Dorsolateral prefrontal cortex (tissue), 122 donors: ENCODE measurements at places on chromosomes 7 and 10.
A peak's percentile ranks its signal among the peaks of the same experiment; 100 is the strongest.

GRCh38 chr7:16759840-16760239, 6.3 kb downstream of the TSPAN13 start:
- DNase-seq, result no peak

GRCh38 chr7:80764132-80764531, 125.7 kb downstream of the CD36 start:
- DNase-seq, result no peak

- DNase-seq, result peak; percentile 33
Observed at GRCh38 chr10:43202224-43202656, 64.0 kb downstream of the CSGALNACT2 start.

DNA sequence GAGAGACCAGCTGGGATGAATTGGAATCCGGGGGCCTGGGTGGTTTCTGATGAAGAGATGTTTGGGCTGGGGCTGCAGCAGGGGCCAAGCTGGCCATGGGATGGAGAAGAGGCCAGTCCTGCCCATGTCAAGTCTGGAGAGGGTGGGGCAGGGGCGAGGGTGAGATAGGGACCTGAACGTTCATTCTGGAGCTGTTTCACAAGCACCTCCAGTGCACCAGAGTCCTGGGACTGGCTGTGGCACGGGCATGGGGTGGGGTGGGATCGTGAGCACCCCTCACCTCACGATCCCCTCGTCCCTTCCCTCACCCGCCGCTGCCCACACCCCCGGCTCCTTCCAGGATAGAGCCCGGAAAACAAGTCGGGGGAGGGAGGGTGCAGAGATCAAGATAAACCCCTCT, 25.8 kb upstream of the PSMG3 start:
- DNase-seq, result no peak

DNA sequence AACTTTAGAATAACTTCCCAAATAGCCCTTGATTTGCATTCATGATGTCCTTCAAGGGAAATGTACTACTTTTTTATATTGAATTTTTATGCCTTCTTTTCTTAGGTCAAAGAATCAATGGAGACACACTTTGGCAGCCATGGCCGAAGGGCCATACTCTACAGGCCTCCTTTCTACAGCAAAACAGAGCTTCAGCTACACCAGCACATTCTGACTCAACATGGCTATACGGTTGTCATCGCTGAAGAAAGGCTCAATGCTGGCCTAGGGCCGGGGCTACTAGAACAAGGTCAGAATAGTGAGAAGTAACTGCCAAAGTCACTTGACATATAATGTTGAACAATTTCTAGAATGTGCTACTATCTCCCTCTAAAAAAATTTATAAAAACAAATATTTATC, 27.0 kb downstream of the CPED1 start:
- DNase-seq, result no peak

GRCh38 chr10:129328546-129328945, 138.5 kb upstream of the MGMT start:
- DNase-seq, result no peak

DNA sequence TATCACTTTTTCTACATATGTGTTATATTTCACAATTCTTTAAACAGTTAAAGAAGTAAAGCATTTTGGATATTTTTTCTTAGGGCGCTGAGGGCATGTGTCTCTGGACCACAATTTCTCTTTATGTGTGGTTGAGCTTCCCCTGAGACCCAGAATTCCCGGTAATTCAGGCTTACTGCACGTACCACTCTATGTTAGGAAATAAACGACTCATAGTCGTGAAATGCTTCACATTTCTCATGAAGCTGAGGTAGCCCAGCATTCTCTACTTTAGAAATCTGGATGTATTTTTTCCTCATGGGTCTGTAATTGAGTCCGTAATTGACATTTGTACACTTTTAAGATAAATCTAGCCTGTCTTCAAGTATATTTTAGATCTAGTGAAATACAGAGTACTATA, 170.6 kb downstream of the FZD1 start:
- DNase-seq, result no peak

GRCh38 chr10:22714479-22715289, at the start of gene PIP4K2A:
TSS of gene PIP4K2A (minus strand) at chr10:22714578. CDS start at chr10:22714326, 252 bp downstream.
- DNase-seq, result peak; percentile 80

DNA sequence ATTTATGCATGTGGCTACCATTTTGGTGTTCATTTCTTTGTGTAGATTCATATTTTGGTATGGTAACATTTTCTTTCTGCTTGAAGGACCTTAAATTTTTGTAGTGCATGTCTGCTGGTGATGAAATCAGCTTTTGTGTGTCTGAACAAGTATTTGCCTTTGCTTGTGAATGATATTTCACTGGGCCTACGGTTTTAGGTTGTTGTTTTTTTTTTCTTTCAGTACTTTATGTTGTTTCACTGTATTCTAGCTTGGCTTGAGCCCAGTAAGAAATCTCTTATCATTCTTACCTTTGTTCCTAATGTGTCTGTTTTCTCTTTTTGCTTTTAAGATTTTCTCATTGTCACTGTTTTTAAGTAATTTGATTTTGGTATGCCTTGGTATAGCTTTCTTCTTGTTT, 31.9 kb downstream of the SAMD8 start:
- no peak for DNase-seq

DNA sequence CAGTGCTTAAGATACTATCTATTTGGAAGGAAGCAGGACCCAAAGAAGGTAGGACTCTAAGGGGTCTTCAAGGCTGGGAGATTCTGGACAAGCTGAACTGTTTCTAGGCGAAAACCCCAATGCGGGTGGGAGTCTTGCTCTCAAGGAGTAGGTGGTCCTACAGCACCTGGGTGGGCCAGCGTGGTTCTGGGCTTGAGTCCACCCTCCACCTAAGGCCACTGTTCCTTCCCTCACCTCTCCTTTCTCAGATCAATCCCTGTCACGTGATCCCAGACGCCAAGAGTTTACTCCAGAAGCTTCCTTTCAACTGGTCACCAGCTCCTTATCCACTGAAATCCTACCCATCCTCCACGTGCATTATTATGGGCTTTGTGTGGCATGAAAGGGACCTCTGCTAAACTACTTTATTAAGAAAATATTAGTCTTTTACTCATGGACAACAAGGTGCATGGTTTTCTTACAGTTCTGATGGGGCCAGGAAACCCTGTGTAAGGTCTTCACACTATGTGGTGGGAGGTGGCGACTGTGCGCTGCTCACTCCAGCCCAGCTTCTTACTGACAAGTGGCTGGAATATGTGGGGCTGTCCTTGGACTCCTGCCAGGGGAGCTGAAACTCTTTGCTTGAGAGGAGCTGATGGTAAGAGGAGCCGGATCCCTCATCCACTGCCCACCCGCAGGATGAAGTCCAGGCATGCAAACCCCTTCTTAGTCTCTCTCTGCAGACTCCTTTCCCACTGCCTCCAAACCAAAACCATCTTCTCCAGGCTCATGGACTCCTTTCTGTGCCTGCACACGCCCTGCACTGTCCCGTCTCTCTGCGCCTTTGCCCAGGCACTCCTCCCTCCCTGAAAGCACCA, 1.6 kb downstream of the ZNF746 start:
- peak; percentile 66 for DNase-seq

DNA sequence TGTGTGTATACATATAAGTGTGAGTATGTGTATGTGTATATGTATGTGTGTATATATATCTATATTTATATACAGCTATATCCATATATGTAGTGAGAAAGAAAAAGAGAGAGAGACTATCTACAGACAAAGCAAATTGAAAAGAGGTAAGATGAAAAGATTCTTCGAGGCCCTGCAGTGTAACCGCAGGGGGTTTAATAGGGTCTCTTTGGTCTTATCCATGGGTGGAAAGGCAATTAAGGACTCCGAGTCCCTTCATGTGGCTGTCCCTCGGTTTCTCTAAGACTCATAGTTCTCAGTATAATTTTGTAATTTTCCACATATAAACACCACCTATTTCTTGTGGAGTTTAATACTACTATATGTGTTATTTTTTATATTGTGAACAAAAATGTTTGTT, 50.6 kb upstream of the JAZF1 start:
- no peak for DNase-seq

DNA sequence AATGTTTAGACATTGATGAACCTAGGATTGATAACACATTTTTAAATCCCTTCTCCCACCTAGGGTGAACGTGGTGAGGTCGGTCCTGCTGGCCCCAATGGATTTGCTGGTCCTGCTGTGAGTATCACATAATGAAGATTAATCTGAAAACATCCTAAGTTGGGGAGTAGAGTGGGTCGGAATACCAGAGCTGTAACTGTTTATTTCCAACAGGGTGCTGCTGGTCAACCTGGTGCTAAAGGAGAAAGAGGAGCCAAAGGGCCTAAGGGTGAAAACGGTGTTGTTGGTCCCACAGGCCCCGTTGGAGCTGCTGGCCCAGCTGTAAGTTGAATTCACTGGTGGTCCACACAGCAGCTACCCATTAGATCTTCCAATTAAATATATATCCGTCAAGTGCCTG, 25.6 kb downstream of the COL1A2 start:
- DNase-seq, result no peak

GRCh38 chr10:75197906-75198305, 12.7 kb upstream of the VDAC2 start:
- peak; percentile 51 for DNase-seq

- DNase-seq, result no peak
Observed at GRCh38 chr7:142440906-142441411, 183.1 kb upstream of the PRSS58 start.

- no peak for DNase-seq
Observed at GRCh38 chr7:142455392-142455791, 197.5 kb upstream of the PRSS58 start.

DNA sequence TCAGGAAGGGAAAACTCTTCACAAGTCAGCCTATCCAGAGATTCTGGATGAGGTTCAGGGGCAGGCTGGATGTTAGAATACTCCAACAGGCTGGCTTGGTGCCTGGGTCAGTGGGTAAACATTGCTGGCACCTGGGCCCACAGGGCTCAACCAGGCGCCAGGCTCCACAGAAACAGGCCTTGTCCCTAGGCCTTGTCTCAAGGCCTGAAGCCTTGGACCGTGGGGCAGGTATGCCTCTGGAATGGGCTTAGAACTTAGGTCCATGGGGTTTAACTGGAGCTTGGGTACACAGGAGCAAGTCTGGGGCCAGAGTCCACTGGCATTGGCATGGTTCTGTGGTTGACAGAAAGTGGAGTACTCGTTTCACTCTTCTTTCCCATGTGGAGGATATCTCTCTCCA, 263.0 kb upstream of the ETV1 start:
- DNase-seq, result no peak

GRCh38 chr10:6487920-6488319, 92.2 kb downstream of the PRKCQ start:
- DNase-seq, result no peak

- no peak for DNase-seq
Observed at GRCh38 chr10:16606421-16606820, 84.7 kb upstream of the C1QL3 start.
